Hair follicle dermal papilla cell (primary cell): ENCODE measurements at places on chromosomes 12 and 14. TPM values are rescaled to one million over a fixed set of nuclear protein-coding genes. Genes with fewer than 3 reads are reported as not detected.

Gene DPPA3
- not detected in 2 replicates for total RNA-seq

Gene KRT71
- not detected in 2 replicates for total RNA-seq

Gene CCDC196
- total RNA-seq: not detected in 2 replicates

Gene GPHN
- 5.6 and 8.4 TPM in 2 replicates for total RNA-seq

Gene CEBPE
- not detected in 2 replicates for total RNA-seq

Gene KRT4
- not detected in 2 replicates for total RNA-seq

Gene NOC4L
- total RNA-seq: 10.6 and 10.9 TPM in 2 replicates

Gene C12orf60
- 0.49 and 0.65 TPM in 2 replicates for total RNA-seq

Gene L3HYPDH
- 42.7 and 44.4 TPM in 2 replicates for total RNA-seq

Gene LTB4R2
- total RNA-seq: 6.7 and 7.5 TPM in 2 replicates

Gene PLEKHH1
- 0.32 and 1.8 TPM in 2 replicates for total RNA-seq

Gene CPNE6
- not detected in 2 replicates for total RNA-seq

Gene AKAP6
- total RNA-seq: 2.1 and 2.9 TPM in 2 replicates

Gene NKX2-1
- not detected in 2 replicates for total RNA-seq

Gene GLTP
- 47.2 and 56.3 TPM in 2 replicates for total RNA-seq

Gene EML1
- total RNA-seq: 38.3 and 41.9 TPM in 2 replicates

Gene SPTSSA
- total RNA-seq: 14.3 and 14.6 TPM in 2 replicates

Gene ZNF268
- total RNA-seq: 33.3 and 41.1 TPM in 2 replicates

Gene TNFAIP2
- 59.4 and 83.2 TPM in 2 replicates for total RNA-seq

Gene PTGER2
- 0.97 and 1.1 TPM in 2 replicates for total RNA-seq

Gene SIX1
- 2.2 and 2.8 TPM in 2 replicates for total RNA-seq

Gene SLC10A1
- not detected in 2 replicates for total RNA-seq

Gene ANP32D
- not detected in 2 replicates for total RNA-seq

Gene PROX2
- total RNA-seq: 0.12 and 0.16 TPM in 2 replicates

Gene STAB2
- not detected in 2 replicates for total RNA-seq

Gene RNF212B
- not detected in 2 replicates for total RNA-seq

Gene AQP6
- not detected in 2 replicates for total RNA-seq

Gene AICDA
- total RNA-seq: not detected in 2 replicates

Gene CRIP1
- 13.1 and 26.5 TPM in 2 replicates for total RNA-seq

Gene TMEM263
- 160 and 165 TPM in 2 replicates for total RNA-seq

Gene SPATS2
- total RNA-seq: 15.8 and 23.4 TPM in 2 replicates

Gene KRT77
- total RNA-seq: not detected in 2 replicates

Gene FGF6
- not detected in 2 replicates for total RNA-seq

Gene ZDHHC22
- total RNA-seq: not detected in 2 replicates

Gene RILPL2
- total RNA-seq: 2.9 and 3.9 TPM in 2 replicates

Gene B4GALNT1
- total RNA-seq: 3.8 and 5.7 TPM in 2 replicates

Gene RNASE1
- not detected in 2 replicates for total RNA-seq

Gene KRT73
- not detected in 2 replicates for total RNA-seq

Gene TUNAR
- total RNA-seq: 0.32 and 1.1 TPM in 2 replicates

Gene LMNTD1
- total RNA-seq: 0.16 and 0.85 TPM in 2 replicates

Gene HOXC12
- not detected in 2 replicates for total RNA-seq

Gene TMEM233
- total RNA-seq: not detected in 2 replicates

Gene DCAF5
- 37.8 and 45.3 TPM in 2 replicates for total RNA-seq

Gene PMCH
- not detected in 2 replicates for total RNA-seq

Gene SLC17A8
- not detected in 2 replicates for total RNA-seq

Gene GPR68
- 3.4 and 6.3 TPM in 2 replicates for total RNA-seq
